IMR-90 (cell line): ENCODE measurements at places on chromosomes 4 and X. TPM values are rescaled to one million over a fixed set of nuclear protein-coding genes. Genes with fewer than 3 reads are reported as not detected.
A peak's percentile ranks its signal among the peaks of the same experiment; 100 is the strongest.

Gene CCDC120
- total RNA-seq: under 0.01 and 0.18 TPM in 2 replicates

DNA sequence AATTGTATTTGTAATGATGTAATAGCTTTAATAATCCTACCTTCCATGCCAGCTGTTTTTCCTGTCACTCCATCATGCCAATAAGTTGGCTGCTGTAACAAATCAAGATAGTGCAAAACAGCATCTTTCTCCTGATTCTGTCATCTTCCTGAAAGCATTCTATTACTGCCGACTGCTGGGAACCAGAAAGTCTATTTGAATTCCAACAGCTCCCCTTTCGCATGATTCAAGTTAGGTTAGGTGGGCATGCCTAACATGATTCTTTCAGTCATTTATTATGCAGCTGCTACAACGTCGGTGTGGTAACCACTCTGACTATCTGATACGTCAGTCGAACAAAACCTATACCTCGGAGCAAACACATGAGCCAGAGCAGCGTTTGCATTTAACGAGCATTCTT, 127.9 kb upstream of the DMD start:
- DNase-seq: peak; percentile 16

GRCh38 chr4:128658214-128658631, 151.3 kb upstream of the JADE1 start:
- DNase-seq: no peak

Gene HSD17B13
- total RNA-seq: under 0.01 TPM in 1 of 2 replicates, not detected in the other

DNA sequence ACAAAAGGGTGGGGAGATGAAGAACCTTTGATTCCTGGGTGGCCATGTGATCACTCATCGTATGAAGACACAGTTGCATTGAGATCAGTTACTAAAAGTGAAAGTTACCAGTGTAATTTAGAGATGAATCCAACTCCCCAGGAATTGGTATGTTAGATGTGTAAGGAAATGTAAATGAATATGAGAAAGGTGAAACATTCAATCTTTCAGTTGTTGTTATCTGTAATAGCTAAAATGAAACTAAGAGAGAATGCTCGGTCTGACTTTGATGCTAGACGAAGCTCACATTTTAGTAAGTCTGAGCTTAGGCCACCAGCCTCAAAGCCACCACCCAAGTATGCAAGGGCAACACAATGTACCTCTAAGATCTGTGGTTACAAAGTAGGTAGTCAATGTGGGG, 194.3 kb upstream of the POF1B start:
- DNase-seq: no peak

- DNase-seq: no peak
Observed at GRCh38 chrX:70231666-70232065, 2.8 kb upstream of the AWAT1 start.

Gene NIPAL1
- 1.1 TPM in 2 replicates for total RNA-seq

GRCh38 chrX:65196758-65197360, 220.6 kb upstream of the ZC4H2 start:
- no peak for DNase-seq

- no peak for DNase-seq
Observed at GRCh38 chr4:14887842-14888433, 114.3 kb upstream of the CPEB2 start.

GRCh38 chr4:152050106-152050505, 289.3 kb upstream of the GATB start:
- no peak for DNase-seq

Gene GPR82
- not detected in 2 replicates for total RNA-seq

DNA sequence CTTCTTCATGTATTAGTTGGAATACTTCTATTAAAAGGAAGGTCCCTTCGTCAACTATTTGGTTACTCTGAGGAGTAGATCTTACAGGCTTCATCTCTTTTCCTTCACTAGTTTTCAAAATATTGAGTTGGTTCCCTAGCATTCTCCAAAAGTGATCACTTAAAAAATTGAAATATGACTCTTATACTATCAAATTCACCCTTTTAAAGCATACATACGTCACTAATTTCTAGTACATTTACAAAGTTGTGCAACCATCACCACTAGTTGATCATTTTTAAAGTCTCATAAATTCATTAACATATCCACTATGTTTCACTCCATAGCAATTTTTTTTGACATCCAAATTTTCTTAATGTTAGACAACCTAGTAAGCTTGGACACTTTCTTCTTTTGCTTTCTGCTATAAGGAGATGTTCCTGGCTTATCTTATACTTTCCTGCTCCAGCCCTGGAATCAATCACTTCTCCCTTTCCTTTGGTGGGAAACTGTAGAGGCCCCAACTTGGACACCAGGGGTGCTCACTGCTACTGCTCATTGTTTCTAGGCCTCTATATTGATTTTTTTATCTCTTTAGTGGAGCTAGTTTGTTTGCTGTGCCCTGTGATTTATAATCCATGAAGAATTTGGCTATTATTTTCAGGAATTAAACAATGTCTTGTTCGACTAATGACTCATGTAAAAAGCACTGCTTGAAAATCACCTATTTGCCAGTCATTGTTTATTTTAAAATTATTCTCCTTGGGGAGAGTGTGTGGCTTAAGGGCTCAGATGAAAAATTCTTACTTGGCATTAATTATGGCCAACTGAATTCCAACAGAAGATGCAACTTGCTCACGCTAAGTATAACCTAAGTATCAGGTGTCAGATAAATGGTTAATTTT, 4.0 kb upstream of the ZFX start:
- DNase-seq: peak; percentile 54

- DNase-seq: no peak
Observed at GRCh38 chr4:183337349-183337748, 15.1 kb upstream of the CLDN24 start.

Gene CPZ
- total RNA-seq: 0.56 and 0.90 TPM in 2 replicates

- DNase-seq: peak; percentile 44
Observed at GRCh38 chr4:5157791-5158770, 106.8 kb downstream of the STK32B start.

Gene TASL
- not detected in 2 replicates for total RNA-seq

GRCh38 chr4:181562399-181562798, 680.8 kb upstream of the TENM3 start:
- no peak for DNase-seq

Gene IGFBP7
- 33.2 and 34.2 TPM in 2 replicates for total RNA-seq

DNA sequence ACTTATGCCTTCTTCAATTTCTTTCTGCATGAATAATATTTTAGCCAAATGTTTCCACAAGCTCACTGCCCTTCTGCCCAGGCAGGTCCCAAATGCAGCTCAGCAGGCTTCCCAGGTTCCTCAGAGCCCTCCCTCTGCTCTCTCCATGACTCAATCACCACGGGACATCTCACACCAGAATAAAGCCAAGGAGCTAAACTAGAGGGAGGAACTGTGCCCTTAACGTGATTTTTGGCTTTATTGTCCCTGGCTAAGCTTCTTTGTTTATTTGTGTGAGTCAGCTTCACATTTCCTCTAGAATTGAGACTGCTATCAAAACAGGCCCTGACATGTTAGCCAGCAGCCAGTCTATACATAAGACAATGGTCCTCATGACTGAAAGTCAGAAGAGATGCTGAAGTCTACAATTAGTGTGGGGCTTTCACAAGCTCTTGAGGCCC, 186.4 kb upstream of the GALNT7 start:
- peak; percentile 92 for DNase-seq

DNA sequence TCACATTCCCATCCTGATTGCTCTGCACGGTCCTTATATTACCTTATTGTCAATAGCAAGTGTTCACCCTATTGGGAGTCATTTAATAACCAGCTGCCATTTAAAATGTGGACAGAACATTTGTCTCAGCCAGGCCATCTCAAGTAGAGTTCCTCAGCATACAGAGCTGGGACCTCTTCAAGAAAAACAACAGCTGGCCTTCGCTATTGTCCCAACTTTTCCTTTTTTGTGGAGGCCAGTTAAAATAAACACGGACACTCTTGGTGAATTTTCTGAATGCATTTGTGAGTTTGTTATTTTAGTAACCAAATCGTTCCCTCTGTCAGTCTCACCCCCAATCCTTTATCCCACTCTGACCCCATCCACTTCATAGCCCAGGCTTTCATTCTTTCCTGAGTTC, 395.3 kb upstream of the PITX2 start:
- no peak for DNase-seq

DNA sequence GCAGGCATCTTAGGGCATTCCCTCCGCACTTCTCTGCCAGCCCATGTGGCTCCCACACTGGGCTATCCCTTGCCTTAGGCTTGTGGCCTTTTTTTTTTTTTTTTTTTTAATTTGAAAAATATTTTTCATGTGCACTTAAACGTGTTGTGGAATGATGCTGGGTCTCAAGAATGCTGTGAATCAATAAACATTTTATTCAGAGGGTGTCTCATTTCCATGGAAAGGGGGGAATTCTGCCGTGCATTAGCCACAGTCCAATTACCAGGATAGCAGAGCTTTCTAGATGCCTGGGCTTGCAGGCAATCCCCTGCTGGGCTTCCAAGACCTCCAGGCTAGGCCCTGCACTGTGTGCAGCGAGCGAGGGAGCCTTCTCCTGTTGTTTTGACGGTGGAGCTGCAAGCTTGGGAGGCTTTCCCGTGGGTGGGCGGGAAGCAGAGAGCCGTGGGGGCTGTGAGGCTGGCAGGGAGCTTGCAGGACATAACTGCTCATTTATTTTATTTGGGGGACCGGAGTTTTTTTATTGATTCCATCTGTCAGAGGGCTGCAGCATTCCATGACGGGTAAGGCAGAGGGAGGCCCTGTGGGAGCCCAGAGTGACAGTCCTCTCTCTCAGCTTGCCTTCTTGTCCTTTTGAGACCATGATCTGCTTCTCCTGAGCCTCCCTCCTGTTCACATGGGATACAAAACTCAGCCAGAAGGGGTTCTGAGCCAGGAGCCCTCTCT, 2.6 kb upstream of the CPZ start:
- DNase-seq: peak; percentile 40

- DNase-seq: no peak
Observed at GRCh38 chr4:152063621-152064240, 302.9 kb upstream of the GATB start.

DNA sequence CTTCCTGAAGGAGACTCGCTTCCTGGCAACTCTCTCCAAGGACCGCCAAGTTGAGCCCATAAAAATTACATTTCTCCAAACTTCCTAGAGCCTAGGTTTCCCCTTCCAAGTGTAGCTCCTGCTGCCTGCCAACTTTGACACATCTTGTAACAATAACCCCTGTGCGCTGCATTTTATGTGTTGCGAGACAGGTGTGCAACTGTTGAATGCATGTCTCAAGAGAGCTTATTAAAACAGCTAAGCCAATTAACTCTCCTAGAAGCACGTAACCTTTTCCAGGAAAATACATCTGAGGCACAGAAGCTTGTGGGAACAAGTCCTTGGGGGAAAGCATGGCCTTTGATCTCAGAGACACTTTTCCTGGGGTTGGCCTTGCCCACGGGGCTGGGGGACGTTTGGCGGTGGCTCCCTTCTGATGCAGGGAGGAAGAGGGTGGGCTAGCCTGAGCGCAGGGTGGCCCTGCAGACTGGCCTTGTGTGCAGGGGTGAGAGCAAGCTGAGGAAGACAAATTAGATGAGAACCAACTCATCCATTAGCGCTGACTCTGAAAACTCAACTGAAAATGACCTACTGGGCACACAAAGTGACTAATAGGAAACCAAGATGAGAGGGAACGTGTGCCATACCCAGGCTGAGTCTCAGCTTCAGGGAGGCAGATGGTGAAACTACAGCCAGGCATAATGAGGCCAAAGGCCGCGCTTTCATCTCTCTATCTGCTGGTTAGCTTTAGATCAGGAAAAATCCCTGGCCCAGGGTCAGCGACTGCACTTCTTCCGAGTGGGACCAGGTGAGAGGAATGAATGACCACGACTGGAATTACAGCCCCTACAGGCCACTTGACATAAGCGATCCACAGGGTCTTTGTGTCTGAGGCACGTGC, 75.3 kb downstream of the ENPP6 start:
- DNase-seq: no peak

GRCh38 chr4:74189331-74190043, 31.6 kb downstream of the MTHFD2L start:
- peak; percentile 55 for DNase-seq

Gene PARM1
- under 0.01 and 0.18 TPM in 2 replicates for total RNA-seq

Gene XKRX
- 0.83 and 0.90 TPM in 2 replicates for total RNA-seq

GRCh38 chrX:51568586-51568985, 50.1 kb downstream of the CENPVL3 start:
- DNase-seq: peak; percentile 91

Gene BCOR
- 7.5 and 8.9 TPM in 2 replicates for total RNA-seq

Gene ANKRD50
- total RNA-seq: 35.3 and 45.8 TPM in 2 replicates

DNA sequence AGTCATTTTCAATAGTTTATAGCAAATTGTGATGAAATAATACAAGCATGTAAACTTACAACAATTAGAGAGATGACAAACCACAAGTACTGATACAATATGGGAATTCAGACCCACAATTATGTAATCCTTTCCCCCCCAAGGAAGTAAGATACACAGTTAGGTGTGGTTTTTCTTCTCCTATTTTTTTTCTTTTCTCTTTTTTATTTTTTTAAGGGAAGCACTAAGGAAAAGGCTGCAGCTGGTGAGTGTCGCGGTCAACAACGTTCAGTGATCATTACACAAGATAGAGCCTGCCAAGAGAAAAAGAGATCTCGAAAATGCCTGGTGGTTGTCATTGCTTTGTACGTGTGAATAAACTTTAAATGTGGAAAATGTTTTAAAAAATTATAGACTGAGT, 9.8 kb downstream of the NDNF start:
- DNase-seq: no peak

DNA sequence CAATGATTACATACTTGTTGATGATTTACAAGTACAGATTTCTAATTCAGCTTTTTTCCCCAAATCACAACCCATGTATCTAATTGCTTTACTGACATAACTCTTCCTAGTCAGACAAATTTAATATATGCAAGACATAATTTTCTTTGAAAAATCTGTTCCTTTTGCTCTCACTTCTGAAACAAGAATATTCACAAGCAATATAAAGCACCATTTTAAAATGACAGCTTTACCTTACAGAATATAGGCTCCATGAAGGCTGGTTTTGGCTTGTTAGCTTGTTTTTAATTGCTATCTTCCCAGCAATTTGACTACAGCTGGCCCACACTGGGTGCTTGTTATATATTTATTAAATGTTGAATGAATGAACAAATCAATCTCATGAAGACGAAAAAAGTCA, 24.5 kb downstream of the GPM6A start:
- no peak for DNase-seq

GRCh38 chrX:68365341-68365740, 68.0 kb downstream of the OPHN1 start:
- DNase-seq: peak; percentile 47

DNA sequence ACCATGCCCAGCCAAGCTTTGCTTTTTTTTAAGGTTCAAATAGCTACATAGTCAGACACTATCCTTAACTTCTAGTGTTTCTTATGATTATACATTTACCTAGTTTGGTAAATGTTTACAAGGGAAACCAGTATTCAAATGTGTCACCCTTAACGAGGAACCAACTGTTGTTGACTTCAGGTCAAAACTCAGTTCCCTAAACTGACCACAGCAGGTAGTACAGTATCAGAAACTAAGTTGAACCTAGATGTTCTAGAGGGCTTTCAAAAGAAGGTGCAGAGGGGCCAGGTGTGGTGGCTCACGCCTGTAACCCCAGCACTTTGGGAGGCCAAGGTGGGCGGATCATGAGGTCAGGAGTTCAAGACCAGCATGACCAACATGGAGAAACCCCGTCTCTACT, 11.3 kb downstream of the GPC4 start:
- no peak for DNase-seq

DNA sequence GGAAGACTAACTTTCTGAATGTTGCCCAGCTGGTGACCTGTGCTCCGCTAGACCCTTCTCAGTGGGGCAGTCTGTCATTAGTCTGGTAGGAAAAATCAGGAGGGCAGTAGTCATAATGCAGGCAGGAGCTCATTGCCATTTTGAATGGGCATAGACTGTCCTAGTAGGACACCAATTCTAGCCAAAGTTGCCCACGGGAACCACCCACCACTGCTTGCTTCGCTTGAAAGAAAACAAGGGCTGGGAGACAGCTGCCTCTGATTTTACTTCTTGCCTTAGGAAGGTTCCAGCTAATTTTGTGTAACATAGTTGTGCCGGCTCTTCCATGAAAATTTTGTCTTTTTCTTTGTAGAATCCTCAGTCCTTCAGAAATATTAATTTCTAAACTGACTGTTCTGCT, 23.3 kb downstream of the HOPX start:
- no peak for DNase-seq
